Non-pigmented ciliary epithelial cell (primary cell): ENCODE measurements at places on chromosomes 1 and 21.

DNA sequence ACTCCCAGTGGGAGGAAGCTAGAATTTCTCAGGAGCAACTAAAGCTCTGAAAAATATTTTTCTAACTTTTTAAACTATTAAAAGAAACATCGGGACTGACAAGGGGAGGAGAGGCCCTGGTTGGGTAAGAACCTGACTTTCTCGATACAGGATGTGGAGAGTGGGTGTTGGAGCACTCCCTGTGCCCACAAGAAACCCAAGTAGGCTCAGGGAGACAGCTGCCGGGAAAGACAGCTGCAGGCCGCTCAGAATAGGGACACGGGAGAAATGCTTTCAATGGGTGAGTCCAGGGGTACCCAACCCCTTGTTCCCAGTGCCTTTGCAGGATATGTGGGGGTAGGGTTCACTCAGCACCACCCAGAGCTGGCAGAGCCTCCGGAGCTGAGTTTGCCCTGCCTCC lies 43.6 kb downstream of the PLEKHA6 start:
- no peak for DNase-seq

GRCh38 chr1:46582972-46583371 lies 21.1 kb downstream of the MKNK1 start:
- no peak for DNase-seq

DNA sequence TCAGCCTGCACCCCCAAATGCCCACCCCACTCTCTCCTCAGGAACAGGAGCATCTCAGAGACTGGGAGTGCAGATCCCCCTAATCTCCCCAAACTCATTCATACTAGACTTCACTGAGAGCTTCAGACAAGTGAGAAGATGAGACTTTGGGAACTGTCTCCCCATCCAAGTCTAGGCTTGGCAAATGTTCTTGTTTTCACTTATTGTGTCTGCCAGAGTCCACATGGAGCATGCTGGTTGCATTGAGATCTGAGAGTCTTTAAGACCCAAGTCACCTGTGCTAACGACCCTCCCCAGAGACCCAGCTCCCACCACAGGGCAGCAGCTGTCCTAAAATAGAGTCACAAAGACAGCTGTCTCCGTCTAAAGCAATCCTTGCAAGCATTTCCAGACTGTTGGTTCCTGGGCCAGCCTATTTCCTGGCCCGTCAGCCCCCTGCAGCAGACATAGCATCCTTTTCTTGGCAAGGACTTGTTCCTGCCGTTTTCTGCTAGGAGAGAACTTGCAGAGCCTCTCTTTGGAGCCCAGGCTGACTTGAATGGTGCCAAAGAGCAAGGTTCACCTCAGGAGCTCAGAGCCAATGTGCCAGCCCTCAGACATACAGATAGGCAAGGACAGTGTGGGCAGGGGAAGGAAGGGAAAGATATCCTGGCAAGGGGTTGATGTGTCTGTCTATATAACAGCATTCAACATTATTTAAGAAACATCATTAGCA lies 1.9 kb upstream of the CNTN2 start:
- no peak for DNase-seq

GRCh38 chr1:176773038-176773437 lies 310.1 kb downstream of the PAPPA2 start:
- DNase-seq = no peak

GRCh38 chr1:25580927-25581326 lies 35.7 kb upstream of the MAN1C1 start:
- no peak for DNase-seq

DNA sequence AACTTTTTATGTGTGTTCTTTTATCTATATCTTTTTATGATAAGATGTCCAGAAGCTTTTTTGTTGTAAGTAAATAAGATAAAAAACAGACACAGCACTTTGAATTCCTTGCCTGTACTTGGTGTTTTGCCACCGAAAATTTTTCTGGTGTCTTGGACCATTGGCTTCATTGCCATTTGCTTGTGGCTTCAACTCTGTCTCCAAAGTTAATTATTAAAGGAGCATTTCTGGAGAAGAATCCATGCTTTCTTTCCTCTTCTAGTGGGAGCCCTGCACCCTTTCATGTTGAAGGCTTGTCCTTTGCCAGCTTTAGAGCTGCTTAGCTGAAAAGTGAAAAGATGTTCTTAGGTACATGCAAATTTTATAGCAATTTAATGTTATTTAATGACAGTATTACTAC lies 112.2 kb downstream of the DYRK1A start:
- no peak for DNase-seq

DNA sequence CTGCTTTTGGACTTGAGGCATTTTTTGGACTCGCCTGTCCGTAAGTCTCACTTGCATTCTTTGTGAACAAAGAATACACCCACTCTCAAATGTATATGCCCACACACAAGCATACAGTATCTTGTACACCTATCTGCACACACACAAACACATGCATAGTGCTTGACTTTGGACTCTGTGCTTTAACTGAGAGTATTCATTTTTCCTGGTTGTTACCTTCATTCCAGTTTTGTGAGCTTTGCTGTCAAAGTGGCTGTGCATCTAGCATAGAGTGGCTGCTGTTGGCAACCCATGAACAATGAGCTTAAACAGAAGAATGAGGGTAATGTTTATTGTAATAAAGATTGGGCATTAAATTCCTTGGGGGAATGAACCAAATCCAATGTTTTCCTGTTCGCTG lies 199.0 kb downstream of the PDE4B start:
- no peak for DNase-seq

GRCh38 chr21:39843483-39843882 lies 23.8 kb upstream of the PCP4 start:
- DNase-seq = no peak

DNA sequence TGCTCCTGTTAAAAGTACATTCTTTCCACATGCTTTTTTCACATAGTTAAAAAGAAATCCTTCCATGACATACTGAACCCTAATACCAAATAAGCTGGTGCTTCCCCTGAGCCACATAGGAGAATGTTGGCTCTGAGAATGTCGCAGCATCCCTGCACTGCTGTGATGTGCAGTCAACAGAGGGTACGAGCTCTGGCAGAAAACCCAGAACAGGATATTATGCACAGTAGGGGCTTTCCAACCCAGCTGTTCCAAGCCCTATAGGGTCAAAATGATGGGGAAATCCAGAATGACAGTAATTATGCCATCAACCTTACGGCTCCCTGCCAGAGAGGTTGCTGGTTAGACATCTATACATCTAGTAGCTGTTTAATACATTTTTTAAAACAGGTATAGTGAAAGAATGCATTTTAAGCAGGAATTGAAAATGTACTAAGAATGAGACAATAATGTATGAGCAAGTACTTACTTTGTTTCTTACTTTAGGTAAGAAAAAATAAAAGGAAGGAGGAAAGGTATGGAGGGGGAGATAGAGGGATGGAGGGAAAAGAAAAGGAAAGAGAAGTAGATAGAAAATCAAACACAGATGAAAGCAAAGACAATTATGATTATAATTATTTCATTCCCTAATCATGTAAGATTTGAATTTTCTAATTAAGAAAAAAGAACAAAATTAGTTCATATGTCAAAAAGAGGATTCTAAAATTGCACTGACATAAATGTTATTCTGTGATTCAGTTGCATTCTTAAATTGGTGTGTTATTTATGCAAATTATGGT lies 126.0 kb downstream of the NR5A2 start:
- no peak for DNase-seq

GRCh38 chr1:234864116-234864515 lies 254.1 kb upstream of the IRF2BP2 start:
- no peak for DNase-seq

- DNase-seq = no peak
Observed at GRCh38 chr1:189983166-189983890, 494.3 kb downstream of the BRINP3 start.

DNA sequence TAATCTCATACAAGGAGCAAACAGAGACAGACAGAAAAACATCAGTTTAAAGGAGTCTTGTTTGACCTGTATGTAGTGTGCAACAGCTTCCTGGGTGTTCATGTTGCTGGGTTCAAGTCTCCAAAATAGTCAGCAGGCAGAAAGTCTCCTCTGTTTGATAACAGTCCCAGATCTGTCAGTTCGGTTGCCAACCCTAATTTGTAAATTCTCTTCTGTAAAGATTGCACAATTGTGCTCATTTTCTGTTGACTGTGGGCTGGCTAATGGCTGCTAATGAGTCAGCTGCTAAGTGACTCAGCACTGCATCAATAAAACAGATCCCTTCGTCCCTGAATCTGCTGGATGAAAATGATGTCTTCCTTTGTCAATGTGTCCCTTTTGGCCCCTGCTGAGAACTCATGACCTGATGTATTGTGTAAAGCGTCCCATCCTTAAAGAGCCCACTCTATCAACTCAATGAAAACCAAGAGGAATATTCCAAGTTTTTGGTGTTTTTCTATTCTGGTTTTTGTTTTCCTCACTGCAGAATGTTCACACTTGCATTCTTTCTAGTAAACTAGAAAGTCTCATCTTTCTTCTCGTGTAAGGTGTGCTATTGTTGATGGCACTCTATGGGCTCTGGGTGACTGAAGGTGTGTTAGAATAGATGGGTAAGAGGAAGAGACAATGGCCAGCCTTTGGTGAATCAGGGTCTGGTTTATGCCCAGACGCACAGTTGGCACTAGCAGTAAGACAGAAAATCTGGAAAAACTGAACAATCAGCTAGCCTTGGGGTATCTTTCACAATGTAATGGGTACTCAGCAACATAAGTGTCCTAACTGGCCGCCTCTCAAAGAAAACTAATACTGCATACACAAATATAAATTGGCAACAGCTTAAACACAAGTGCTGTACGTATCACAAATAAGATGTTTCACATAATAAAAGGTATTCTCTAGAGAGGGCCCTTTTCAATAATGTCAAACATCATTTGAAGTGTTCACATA lies 75.1 kb upstream of the SIPA1L2 start:
- peak; percentile 28 for DNase-seq

DNA sequence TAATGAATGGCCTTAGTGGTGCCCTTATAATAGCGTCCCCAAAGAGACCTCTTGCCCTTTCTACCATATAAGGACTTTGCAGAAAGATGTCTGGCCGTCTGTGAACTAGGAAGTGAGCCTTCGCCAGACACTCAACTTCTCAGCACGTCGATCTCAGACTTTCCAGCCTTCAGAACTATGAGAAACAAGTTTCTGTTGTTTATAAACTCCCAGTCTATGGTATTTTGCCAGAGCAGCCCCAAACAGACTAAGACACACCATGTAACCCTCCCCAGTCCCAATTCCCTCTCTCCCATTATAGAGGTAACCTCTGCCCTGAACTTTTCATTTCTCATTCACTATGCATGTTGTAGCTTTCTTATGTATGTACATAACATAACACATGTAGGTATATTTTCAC lies 55.7 kb downstream of the NID1 start:
- DNase-seq = no peak

DNA sequence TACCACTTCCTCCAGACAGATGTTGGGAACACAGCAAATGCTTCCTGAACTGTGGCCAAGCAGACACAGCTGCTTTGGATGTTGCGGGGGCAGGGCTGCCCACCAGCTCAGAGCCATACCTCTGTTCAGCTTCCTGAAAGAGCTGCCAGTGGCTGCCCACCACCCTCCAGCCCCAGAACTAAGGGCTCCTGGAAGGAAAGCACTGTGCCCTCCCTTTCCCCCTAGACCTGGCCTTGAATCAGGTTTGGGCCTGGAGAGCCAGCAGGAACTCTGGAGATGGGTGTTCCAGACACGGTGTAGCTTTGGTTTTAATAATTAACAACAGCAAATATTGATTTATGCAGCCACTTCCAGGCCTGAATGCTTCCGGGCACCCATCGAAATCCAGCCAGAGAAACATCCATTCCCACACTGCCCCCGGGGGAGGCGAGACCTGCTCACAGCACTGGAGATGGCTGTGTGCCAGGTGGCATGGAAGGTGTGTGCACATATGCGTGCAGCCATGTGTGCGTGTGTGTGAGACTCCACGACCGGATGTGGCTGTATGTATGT lies 45.7 kb downstream of the RAP1GAP start:
- no peak for DNase-seq

- DNase-seq = no peak
Observed at GRCh38 chr1:17018849-17019248, 7.1 kb upstream of the ATP13A2 start.

- no peak for DNase-seq
Observed at GRCh38 chr1:231072041-231072440, 32.0 kb upstream of the FAM89A start.

- no peak for DNase-seq
Observed at GRCh38 chr1:20530901-20531300, 21.5 kb upstream of the FAM43B start.

GRCh38 chr1:22869325-22869724 lies 103.3 kb downstream of the LACTBL1 start:
- DNase-seq = no peak

- DNase-seq = no peak
Observed at GRCh38 chr21:38733972-38734546, 71.7 kb upstream of the ETS2 start.

DNA sequence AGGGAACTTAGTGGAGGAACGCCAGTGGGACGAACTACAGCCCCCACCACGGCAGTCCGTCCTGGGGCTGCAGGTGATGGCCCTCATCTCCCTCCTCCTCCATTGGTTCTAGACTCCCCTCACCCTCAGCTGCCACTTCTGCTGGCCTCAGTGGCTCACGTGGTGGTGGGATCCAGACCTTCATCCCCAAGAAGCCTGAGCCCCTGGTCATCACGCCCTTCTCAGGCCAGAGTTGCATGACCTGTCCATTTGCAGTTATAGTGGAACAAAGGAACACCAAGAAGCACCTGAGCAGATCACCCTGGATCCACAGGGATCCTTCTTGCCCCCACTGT lies 13.0 kb upstream of the FAM110D start:
- no peak for DNase-seq

GRCh38 chr1:201937624-201938213 lies 8.6 kb downstream of the LMOD1 start:
- peak; percentile 55 for DNase-seq

DNA sequence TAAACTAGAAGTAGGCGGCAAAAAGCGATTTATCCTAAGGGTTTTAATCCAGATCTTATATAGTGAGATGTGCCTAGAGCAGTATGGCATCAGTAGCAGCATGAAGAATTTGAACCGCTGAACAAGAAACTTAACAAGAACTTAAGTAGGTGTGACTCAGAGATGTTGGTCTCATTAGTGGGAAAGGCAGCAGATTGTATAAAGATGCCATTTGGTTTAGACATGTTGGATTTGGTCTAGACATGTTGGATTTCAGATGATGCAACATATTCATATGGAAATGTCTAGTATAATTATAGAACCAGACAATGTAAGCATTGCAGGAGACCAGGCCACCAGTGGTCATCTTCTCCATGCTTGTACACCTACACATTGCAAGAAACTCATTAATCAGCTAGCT lies 42.1 kb upstream of the ZP4 start:
- no peak for DNase-seq

GRCh38 chr1:231613419-231614349 lies 12.9 kb upstream of the DISC1 start:
- no peak for DNase-seq

DNA sequence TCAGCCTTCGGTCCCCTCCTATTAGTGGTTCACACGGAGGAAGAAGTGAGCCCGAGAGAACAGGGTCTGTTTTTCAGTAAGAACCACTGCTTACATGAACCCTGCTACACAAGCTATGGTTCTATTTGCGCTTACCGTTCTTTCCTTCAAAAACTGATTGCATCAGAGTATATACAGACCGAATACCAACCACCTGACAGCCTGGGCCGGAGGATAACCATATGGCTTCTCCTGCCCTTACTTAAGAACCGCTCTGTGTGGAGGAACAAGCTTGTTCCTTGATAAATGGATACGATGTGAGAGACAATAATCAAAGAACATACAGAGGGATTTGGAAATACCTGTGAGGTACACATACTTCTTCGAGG lies 1.1 kb upstream of the KCNT2 start:
- DNase-seq = no peak

- no peak for DNase-seq
Observed at GRCh38 chr1:67700692-67701410, 15.8 kb downstream of the GADD45A start.
